ENCODE measurements at places on chromosomes 7 and 10.
A peak's percentile ranks its signal among the peaks of the same experiment; 100 is the strongest.

GRCh38 chr10:96478355-96478754, 35.4 kb downstream of the TLL2 start:
- DNase-seq, result no peak

- DNase-seq, result no peak
Observed at GRCh38 chr7:158411232-158411950, 176.2 kb downstream of the PTPRN2 start.

DNA sequence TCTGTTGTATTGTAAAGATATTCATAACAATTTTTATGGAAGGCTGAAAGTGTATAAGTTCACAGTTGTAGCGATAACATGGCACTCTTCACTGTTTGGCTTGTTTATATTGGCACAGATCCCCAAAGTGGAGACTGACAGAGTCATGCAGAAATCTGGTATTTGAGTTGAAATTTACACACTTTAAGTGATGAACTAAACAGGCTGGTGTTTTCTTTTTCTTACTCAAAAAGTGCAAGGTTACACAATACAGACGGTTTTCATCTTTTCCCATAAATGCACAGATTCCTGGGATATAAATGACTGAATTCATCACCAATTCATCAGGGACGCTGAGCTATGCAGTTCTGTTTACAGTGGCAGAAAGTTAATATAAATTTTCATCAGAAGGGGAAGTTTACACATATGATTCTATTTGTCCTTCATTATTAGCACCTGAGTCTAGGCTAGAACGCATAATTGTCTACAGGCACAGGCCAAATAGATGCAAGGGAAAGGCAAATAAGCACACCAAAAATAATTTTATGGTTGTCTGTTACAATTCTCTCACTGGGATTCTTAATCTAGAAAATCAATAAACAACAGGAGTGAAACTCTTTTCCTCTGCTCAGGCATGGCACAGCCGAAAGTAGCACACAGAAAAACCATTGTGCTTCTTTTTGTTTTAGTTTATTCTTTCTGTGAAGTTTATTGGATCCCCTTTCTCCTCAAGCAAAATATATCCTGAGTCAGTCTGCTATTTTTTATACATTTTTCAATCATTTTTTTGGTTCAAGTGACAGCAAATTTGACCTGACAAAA, 88.0 kb downstream of the FOXP2 start:
- DNase-seq, result peak; percentile 59

DNA sequence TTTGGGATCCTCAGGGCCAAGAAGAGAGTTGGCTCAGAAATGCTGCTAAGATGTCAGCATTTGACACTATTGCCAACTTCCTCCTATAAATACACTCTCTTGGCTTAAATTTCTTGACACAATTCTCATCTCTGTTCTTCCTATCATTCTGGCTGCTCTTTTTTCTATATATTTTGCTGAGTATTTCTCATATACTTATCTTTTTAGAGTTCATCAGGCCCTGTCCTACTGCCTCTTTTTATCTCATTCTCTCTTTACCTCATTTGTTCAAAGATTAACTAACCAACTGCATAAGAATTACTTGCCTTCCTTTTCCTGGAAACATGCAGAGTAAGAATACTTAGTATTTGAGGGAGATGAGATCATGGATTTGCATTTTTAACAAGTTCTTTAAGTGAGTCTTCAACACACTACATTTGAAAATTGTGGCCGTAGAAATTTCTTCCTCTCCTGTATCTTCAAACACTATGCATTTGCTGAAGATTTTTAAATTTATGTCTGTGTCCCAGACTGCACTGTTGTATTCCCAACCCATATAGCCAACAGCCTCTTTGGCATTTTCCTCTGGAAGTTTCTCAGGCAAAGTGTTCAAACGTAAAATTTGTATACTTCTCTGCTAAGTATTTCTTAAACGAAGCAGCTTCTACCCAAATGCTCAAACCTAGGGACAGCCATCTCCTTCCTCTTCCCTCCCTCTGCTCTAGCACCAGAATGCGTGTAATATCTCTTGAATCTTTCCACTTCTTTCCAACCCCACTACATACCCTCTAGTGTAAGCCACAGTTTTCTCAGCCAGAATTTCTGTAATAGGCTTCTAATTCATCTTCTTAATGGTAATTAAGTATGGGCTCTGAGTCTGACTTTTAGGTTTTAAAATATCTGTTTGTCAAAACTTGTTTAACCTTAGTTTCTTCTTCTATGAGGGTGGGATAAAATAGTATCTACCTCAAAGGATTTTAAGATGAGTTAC, 35.5 kb downstream of the ARL4A start:
- DNase-seq, result no peak

DNA sequence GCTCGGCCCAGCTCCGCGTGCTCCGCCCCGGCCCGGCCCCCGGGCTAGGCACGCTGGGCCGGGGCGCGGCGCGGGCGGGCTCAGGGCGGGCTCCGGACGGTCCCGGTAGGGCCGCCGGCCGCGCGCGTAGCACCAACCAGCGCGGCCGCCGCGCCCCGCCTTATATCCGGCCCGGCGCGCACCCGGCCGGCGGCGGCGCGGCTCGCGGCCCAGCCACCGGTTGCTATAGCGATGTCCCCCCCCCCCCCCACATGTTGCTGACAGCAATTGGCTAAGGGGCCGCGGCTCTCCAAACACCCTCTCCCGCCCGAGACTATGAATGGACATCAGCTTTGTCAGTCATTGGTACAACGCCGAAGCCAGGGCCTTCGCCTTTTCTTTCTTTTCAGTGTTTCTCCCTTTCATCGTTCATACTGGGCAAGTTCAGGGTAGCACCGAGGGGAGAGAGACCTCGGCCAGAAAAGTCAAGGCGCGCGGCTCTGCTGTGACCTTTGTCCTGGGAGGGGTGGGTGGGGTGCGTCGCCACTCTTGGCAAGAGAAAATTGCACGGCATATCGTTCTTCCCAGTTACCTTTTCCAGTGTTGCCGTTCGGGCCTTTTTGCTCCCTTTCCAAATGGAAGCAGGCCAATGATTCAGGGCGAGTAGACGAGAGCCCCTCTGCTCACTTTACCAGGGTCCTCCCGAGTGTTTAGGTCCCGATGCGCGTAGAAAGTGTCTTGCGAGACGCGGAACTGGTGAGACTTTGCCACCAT, 354.2 kb downstream of the DNAJB6 start:
- DNase-seq, result peak; percentile 43

GRCh38 chr10:5282137-5282536, 82.6 kb upstream of the UCN3 start:
- no peak for DNase-seq

GRCh38 chr10:43821103-43821502, 172.4 kb upstream of the ZNF32 start:
- no peak for DNase-seq

- no peak for DNase-seq
Observed at GRCh38 chr10:101444058-101444898, 90.3 kb downstream of the BTRC start.

DNA sequence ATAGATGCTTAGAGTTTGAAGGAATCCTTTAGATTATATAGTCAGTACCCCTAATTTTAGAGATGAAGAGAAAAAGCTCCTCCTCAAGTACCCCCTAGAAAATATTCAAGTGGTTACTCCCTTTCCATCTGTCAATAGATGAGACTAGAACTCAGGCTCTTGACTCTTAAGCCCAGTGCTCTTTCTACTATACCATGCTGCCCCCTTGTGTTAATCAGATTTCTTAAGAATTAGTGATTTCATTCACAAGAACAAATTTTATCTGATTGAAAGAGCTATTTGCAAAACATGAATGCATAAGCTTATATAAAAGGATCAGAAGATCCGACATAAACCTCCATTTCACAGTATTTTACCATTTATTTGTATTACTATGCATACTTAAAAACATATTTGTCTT, 179.3 kb downstream of the TFEC start:
- peak; percentile 56 for DNase-seq

DNA sequence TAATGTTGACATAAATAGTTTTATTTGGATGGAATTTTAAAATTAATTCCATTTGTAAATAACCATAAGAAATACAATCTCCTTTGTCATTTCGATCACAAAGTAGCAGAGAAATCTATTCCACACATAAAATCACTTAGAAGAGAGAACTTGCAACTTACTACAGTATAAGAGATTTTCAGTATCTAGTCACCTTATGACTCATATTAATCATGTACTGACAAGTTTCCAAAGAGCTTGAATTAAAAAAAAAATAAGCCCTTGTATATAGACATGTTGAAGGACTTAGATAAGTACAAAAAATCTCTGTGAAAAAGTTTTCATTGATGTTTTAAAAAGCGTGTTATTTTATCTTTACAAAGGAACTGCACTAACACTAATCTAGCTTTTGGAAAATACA, 207.1 kb upstream of the ETV1 start:
- peak; percentile 5 for DNase-seq

GRCh38 chr7:117835016-117835664, 38.1 kb downstream of the CTTNBP2 start:
- no peak for DNase-seq

GRCh38 chr10:26779176-26779860, 81.4 kb downstream of the ABI1 start:
- DNase-seq, result no peak

- no peak for DNase-seq
Observed at GRCh38 chr7:18343047-18343446, 152.5 kb upstream of the HDAC9 start.

DNA sequence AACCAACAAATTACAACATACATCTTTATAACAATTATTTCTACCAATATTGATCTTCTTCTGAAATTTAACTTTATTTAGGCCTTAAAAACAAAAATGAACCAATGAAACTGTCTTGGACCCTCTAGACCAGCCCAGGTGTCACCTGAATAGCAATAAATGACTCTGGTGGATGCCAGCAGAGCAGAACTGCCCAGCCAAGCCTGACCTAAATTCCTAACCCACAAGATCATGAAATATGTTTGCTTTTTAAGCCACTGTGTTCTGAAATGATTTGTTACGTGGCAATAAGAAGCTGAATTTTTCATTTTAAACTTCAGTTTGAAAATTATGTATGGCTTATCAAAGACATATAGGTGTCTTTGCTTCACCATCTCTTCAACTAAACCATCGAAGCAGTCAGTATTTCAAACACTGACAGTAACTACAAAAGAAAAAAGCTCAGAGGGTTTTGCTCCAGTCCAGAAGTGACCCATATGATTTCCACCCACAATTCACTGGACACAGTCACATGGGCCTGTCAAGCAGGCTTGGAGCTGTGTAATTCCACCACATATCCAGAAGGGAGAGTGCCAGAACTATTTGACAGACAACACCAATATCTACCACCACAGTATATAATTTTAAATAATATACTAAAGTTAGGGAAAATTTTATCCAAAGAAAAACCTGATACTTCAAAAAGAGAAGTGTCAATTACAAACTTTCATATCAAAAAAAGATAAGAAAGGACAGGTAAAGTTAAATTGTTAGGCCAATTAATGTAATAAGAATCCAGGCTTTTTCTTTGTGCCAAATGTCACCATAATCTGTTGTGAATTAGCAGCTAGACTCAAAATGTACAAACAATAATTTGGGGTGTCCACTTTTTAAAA, 94.5 kb downstream of the KMT2C start:
- peak; percentile 49 for DNase-seq

DNA sequence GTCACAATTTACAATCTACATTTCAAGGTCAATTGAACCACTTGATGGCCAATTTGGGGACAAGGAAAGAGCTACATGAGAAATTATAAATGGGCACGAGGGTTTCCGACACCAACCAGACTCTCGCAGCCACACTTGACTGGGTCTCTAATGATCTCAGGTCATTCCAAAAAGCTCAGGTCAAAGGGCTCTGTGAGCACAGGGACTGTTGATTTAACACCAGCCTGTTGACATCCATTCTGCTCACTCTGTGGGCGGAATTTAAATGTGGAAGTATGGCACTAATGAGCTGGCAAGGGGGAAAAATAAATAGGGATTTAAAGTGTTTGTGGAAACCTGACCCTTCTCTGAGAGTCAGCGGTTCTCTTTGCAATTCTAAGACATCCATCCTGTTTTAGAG, 810.7 kb upstream of the AUTS2 start:
- DNase-seq, result no peak

DNA sequence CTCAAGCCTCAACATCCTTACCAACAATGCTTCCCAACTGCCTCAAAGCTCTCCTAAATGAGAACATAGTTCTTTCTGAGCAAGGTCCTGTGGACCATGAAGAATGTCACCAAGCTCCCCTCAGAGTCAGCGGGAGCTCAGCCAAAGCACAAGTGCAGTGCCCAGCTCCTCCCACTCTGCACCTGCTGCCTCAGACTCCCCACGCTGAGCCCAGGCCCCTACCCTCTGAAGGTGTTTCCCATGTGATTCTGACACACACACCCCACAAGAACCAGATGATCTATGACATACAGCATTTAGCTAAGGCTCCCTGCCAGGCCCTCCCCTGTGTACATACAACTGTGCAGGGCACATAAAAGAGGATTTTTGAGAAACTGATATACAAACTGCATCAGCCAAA, 19.2 kb downstream of the ERCC6 start:
- DNase-seq, result no peak

DNA sequence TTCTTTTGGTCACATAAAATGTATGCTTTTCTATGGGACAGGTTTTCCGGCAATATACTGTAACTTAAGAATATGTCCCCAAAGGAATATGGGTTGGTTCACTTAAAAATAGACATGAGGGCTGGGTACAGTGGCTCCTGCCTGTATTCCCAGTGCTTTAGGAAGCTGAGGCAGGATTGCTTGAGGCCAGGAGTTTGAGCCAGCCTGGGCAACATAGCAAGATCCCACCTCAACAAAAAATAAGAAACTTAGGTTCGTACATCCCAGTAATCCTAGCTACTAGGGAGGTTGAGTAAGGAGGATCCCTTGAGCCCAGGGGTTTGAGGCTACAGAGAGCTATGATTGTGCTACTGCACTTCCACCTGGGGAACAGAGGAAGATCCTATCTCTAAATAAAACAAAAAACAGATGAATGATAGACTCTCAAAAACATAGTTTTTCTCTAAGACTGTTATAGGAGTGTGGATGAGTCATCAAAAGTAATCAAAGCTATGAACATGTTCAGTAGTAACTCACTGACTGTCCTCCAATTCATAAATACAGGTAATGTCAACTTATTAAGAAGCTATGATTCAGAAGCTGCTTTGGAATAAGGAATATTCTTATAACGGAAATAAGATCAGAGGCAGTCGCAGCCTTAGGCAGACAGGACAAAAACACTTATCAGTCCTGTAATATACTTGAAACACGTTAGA, 2.6 kb upstream of the SEC31B start:
- DNase-seq, result no peak

DNA sequence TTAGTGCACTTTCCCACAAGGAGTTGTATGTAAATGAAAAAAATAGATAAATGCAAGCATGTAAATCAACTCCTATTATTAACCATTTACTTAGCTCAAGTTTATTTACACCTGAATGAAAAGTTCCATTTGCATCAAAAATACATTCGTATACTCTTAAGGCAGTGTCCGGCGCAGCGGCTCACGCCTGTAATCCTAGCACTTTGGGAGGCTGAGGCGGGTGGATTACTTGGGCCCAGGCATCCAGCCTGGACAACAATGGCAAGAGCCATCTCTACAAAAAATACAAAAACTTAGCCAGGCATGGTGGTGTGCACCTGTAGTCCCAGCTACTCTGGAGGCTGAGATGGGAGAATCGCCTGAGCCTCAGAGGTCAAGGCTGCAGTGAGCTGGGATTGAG, 4.2 kb upstream of the IDI2 start:
- DNase-seq, result no peak

GRCh38 chr7:54907981-54908380, 110.8 kb upstream of the EGFR start:
- no peak for DNase-seq

GRCh38 chr10:22324893-22325271, 4.0 kb downstream of the BMI1 start:
- DNase-seq, result no peak

Measured in fibroblast of skin of right quadriceps (primary cell).